ENCODE measurements at places on chromosomes 6 and 20.

DNA sequence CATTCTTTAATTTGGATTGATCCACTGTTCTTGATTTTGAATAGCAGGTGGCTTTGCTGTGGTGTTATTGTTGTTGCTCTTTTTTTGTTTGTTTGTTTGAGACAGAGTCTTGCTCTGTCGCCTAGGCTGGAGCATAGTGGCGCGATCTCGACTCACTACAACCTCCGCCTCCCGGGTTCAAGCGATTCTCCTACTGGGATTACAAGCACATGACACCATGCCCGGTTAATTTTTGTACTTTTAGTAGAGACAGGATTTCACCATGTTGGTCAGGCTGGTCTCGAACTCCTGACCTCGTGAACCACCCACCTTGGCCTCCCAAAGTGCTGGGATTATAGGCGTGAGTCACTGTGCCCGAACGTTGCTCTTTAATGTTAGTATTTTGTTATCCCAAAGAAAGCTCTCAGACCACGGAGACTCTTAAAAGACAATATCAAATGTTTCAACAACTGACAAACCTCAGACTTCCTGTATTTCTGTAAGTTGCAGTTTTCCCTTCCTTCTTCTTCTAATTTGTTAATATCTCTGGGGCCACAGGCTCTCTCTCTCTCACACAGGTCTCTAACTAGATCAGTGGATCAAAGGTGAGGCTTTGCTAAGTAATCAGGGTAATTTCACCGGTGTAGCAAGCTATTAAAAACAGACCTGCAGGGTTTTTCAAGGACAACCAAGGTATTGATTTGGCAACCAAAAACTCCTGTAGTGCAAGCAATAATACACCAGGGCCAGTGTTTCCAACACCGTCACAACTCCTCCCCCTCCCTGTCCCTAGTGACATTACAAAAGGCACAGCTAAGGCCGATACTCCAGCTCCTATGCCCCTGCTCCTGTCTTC, 48.8 kb upstream of the ZNF217 start:
- peak; percentile 95 for DNase-seq

DNA sequence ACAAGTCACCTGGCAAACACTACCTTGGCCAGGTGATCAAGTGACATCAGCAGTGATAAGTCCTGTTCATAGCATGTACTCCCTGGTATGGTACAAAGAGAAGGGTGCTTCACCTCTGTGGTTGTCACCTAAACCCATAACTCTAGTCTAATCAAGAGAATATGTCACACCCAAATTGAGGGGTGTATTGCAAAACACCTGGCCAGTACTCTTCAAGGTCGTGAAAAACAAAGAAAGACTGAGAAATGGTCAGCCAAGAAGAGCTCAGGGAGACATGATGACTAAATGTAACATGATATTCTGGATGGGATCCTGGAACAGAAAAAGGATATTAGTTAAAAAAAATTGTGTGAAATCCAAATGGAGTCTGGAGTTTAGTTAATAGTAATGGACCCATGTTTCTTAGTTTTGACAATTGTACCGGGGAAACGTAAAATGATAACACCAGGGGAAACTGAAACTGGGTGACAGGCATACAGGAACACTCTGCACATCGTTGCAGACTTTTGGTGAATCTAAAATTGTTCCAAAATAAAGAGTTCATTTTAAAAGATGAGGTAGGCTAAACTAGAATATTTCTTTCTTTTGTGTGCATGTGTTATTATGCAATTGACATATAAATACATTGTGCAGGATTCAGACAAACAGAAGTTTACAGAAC, 262.0 kb downstream of the CDC5L start:
- DNase-seq, result no peak

DNA sequence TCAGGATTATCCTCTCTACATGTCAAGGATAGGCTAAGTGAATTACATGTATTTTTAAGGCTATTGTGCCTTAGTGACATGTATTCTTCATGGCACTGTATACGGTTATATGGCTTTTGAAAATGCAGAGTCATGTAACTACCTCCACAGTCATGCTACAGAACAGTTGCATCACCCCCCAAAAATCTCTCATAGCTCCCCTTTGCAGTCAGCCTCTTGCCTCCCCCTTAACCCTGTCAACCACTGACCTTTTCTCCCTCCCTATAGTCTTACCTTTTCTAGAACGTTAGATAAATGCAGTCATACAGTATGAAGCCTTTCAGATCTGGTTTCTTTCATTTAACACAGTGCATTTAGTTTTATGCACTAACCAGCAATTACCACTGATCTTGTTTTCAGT, 10.3 kb upstream of the RNF24 start:
- no peak for DNase-seq

GRCh38 chr6:147510929-147511590, 2.6 kb downstream of the SAMD5 start:
- no peak for DNase-seq

GRCh38 chr6:126909493-126909892, 209.0 kb upstream of the RSPO3 start:
- DNase-seq, result no peak

Measured in HS-5 (cell line).